Kidney (tissue), 22 donors: ENCODE measurements at places on chromosomes 7 and 10. TPM values are rescaled to one million over a fixed set of nuclear protein-coding genes. Genes with fewer than 3 reads are reported as not detected.
A peak's percentile ranks its signal among the peaks of the same experiment; 100 is the strongest.

DNA sequence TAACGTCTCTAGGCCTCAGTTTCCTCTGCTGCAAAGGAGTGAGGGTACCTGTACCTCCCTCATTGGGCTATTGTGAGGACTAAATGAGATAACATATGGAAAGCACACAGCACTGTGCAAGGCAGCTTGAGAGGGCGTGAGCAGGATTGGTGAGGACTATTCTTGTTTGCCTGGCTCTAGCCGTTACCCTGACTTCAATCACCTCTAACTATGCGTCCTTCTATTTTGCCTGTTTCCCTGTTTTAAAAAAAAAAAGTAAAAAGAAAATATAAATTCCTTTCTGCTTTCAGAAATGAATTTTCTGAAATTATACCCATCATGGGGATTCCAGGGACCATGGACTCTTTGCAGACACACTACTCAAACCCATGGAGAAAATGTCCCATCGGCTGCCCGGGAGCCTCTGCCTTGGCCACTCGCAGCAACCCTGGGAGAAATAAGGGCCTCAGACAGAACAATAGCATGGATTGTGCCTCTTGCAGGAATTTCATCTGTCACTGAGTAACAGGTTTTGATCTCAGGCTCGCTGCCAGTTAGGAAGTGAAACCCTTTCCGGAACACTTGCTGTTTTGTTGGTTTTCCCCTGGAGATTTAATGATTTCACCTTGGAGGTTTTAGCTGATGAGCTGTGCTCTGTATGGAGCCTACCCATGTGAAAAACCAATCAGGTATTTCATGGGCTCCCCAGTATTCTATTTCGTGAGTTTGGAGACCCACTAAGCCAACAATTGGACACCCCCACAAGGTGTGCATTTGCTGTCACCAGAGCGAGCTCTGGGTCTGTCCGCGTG is 55.6 kb downstream of the STEAP1B start:
- peak; percentile 88 for DNase-seq
- no peaks in the 10 kb centered on the region for H3K36me3 ChIP-seq
- H3K4me3 ChIP-seq: no peak overlapping the region
- H3K27me3 ChIP-seq: no peaks in the 10 kb centered on the region
- H3K4me1 ChIP-seq: peaks cover 17% of the 10 kb centered on the region
- peak overlapping the region; percentile 57 for H3K27ac ChIP-seq

DNA sequence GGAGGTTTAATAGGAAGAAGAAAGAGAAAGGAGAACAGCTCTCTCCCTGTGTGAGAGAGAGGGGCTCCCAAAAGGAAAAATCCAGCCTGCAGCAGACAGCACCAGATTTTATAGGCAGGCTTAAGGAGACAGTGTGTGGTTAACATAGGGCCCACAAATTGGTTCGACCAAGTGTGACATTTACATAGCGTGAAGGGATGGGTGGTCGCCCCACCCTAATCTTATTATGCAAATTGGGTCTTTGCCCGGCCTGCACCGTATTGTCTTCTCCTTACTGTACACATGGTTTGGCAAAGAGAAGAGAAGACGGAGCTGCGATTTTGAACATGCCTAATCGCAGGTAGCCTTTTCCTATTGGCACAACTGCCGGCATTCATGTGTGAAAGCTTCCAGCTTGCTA is 756.3 kb downstream of the NXPH1 start:
- no peak overlapping the region for H3K4me3 ChIP-seq
- no peaks in the 10 kb centered on the region for H3K27me3 ChIP-seq
- no peak overlapping the region for H3K27ac ChIP-seq

DNA sequence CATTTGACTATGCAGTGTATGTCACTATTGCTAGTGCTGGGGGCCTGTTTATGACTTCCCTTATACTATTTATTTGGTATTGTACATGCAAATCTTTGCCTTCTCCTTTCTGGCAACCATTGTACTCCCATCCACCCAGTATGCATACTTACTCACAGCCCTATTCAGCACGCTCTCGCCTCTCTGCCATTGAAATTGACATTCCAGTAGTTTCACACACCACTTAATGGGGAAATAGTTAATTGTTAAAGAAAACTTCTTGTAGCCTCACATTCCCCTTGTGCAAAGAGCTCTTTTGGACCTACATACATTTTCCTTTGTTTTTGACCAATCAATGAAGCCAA is 9.9 kb downstream of the CLDN12 start:
- no peaks in the 10 kb centered on the region for H3K27me3 ChIP-seq
- H3K27ac ChIP-seq: no peak overlapping the region
- peak; percentile 12 for DNase-seq

GRCh38 chr10:63781226-63781625 is 260.0 kb downstream of the REEP3 start:
- H3K4me3 ChIP-seq: no peak overlapping the region
- H3K27ac ChIP-seq: no peak overlapping the region
- H3K27me3 ChIP-seq: no peaks in the 10 kb centered on the region

DNA sequence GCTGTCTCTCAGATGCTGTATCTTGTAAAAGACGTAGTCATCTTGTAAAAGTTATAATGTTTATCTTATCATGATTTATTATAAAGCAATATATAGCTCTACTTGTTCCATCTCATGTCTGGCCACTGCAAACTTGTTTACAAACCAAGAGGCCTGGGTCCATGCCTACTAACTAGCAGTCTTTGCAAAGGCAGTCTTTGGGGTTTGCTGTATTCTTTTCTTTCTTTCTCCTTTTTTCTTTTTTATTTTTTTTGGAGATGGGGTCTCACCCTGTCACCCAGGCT is 272.6 kb downstream of the GATA3 start:
- H3K4me1 ChIP-seq: no peaks in the 10 kb centered on the region
- peaks cover 6% of the 10 kb centered on the region for H3K27me3 ChIP-seq
- no peak for DNase-seq

DNA sequence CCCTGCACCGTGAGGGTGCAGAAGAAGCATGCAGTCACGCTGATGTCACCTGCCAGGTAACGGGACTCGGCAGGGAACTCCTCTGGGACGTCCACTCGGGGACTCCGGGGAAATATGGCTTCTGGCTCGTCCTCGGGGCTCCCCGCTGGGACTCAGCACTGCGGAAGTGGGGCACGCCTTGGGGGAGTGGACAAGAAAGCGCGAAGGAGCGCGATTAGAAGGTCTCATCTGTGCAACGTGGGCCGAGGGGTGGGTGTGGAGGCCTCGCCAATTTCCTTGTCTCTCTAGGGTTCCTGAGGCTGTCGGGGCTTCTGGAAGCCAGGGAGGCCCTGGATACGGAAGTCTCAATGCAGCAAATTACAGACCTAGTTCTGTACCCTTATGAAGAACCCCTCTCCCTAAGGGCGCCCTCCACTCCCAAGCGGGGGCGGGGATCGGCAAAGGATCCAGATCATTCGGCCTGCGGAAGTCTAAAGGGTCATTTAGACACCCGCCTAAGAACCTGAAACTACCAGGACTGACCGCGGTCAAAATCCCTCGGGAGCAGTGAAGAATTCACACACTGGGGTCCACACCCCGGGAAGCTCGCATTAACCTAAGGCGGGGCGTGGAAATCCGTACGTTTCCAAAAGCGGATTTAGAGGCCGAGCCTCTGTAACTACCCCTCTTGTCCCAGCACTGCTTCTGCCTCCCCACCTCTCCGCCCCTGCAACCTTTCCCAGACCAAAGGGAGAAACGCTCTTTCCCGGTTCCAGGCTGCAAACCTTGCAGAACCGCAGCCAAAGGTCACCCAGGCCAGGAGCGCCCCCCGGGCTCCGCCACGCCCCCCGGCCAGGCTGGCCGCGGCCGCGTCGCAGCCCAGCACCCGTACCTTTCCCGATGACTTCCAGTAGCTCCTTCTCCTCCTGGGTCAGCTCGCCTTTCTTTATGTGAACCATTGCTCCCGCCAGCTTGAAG is 640 bp downstream of the ANKMY2 start:
- no peaks in the 10 kb centered on the region for H3K36me3 ChIP-seq
- H3K27ac ChIP-seq: peak overlapping the region; percentile 78
- H3K4me3 ChIP-seq: peak overlapping the region; percentile 77
- no peaks in the 10 kb centered on the region for H3K4me1 ChIP-seq
- peak; percentile 66 for DNase-seq
- no peaks in the 10 kb centered on the region for H3K27me3 ChIP-seq

DNA sequence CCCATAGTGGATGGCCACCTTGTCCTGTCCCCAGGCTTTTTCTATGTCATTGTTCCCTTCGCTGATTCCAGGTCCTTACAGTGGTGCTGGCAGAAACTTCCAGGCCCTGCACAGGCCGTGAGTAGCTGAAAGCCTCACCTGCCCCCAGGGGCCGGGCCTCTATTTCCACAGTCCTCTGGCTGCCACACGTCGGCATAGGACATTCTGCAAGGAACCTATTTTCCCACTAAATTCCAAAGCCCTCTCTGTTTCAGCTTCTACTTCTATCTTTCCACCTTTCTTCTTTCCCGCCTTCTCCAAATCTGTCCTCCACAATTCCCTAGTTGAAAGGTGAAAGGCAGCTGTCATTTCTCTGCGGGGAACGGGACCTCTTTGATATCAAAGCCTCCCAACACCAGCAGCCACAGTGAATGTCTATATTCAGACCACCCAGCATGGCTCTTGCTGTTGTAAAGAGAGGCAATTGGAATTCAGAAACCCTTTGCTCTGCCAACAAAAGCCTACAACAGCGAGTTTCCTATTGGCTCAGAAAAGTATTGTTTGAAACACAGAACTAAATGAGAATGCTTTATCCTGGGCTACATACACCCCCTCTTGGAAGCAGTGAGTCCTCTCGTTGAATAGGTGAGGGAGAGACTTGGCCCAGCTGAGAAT is 607.7 kb downstream of the GALNT17 start:
- H3K27ac ChIP-seq: no peak overlapping the region
- H3K4me3 ChIP-seq: no peak overlapping the region
- no peaks in the 10 kb centered on the region for H3K36me3 ChIP-seq
- no peaks in the 10 kb centered on the region for H3K27me3 ChIP-seq
- no peak for DNase-seq

GRCh38 chr10:72379062-72379461 is 24.3 kb upstream of the DNAJB12 start:
- no peak overlapping the region for H3K27ac ChIP-seq
- peaks cover 10% of the 10 kb centered on the region for H3K36me3 ChIP-seq
- H3K27me3 ChIP-seq: no peaks in the 10 kb centered on the region
- H3K4me3 ChIP-seq: no peak overlapping the region
- H3K4me1 ChIP-seq: no peaks in the 10 kb centered on the region
- DNase-seq: no peak

DNA sequence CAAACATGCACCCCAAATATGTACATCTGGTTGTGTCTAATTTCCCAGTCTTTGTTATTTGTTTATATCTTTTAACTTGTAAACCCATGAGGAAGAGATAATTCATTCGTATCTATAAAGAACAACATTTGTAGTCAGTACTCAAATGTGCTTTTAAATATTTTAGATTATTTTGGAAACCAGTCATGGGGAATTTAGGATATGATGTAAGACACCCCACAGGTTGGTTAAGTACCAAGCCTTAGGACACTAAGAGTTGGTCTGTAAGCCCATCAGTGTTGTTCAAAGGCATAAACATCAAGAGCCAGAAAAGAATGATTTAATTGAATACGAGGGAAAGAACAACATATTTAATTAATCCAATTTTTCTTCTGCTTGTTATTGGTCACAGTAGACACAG is 421.1 kb upstream of the SEMA3C start:
- no peaks in the 10 kb centered on the region for H3K36me3 ChIP-seq
- no peak overlapping the region for H3K4me3 ChIP-seq
- DNase-seq: no peak
- no peaks in the 10 kb centered on the region for H3K27me3 ChIP-seq
- no peak overlapping the region for H3K27ac ChIP-seq
- H3K4me1 ChIP-seq: no peaks in the 10 kb centered on the region

DNA sequence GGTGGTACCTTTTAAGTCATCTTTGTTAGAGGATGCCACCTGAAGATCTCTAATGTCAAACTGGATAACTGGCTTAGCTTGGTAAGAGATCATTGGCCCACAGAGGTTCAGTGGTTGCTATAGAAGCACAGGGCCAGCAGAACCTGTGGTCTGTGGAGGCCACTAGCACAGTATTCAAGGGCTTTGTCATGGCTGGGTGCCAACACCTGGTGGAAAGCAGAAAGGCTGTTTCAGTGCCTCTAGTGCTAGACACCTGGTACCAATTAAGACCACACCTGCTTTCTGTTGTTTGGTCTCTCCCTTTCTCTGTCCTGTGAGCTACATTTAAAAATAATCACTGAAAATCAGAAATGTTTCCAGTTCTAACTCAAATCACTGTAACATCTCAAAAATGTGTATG is 10.0 kb upstream of the PCGF5 start:
- H3K4me3 ChIP-seq: no peak overlapping the region
- peak; percentile 23 for DNase-seq
- no peak overlapping the region for H3K27ac ChIP-seq
- H3K4me1 ChIP-seq: no peaks in the 10 kb centered on the region
- H3K36me3 ChIP-seq: no peaks in the 10 kb centered on the region

DNA sequence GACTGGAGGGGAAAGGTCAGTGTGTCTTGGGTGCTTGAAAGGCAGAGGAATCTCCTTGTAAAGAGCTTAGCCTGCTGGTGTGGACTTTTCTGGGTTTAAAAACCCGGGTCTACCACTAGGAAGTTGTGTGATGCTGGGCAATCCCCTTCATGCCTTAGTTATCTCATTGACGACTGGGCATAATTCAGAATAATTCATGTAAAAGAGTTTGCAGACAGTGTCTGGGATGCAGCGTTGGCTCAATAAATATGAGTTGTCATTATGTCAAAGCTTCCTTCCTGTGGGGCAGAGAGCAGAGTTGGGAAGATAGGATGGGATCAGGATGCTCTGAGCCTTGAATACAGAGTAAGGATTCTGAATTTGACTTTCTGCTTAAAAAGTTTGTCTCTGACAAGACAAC is 196.4 kb downstream of the ADRA2A start:
- H3K27me3 ChIP-seq: no peaks in the 10 kb centered on the region
- H3K4me3 ChIP-seq: no peak overlapping the region
- no peaks in the 10 kb centered on the region for H3K36me3 ChIP-seq
- no peaks in the 10 kb centered on the region for H3K4me1 ChIP-seq

GRCh38 chr7:102890292-102890970 is 22.4 kb upstream of the LRRC17 start:
- H3K36me3 ChIP-seq: no peaks in the 10 kb centered on the region
- no peaks in the 10 kb centered on the region for H3K27me3 ChIP-seq
- no peak for DNase-seq
- no peak overlapping the region for H3K4me3 ChIP-seq
- no peak overlapping the region for H3K27ac ChIP-seq

DNA sequence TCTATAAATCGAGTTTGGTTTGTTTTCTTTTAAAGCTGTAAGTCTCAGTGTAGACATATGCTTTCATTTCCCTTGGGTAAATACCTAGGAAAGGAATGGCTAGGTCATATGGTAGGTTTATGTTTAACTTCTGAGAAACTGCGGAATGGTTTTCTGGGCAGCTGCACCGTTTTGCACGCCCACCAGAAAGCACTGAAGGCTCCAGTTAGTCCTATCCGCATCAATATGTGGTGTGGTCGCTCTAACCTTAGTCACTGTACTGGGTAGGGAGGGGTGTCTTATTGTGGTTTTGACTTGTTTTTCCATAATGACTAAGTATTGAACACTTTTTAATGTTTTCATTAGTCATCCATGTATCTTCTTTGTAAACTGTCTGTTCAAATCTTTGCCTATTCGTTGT is 279.5 kb upstream of the AKR1E2 start:
- peak; percentile 48 for DNase-seq
- no peaks in the 10 kb centered on the region for H3K27me3 ChIP-seq
- no peak overlapping the region for H3K4me3 ChIP-seq

Gene NRCAM
- 20.6 TPM for total RNA-seq

Gene AHCYL2
- total RNA-seq: 25.2 TPM

Gene TUBB8
- total RNA-seq: not detected

Gene PPP1R3A
- total RNA-seq: not detected

Gene IL6
- 1.6 TPM for total RNA-seq
